NCI-H2081 (cell line): ENCODE measurements at places on chromosomes 16 and 17.

DNA sequence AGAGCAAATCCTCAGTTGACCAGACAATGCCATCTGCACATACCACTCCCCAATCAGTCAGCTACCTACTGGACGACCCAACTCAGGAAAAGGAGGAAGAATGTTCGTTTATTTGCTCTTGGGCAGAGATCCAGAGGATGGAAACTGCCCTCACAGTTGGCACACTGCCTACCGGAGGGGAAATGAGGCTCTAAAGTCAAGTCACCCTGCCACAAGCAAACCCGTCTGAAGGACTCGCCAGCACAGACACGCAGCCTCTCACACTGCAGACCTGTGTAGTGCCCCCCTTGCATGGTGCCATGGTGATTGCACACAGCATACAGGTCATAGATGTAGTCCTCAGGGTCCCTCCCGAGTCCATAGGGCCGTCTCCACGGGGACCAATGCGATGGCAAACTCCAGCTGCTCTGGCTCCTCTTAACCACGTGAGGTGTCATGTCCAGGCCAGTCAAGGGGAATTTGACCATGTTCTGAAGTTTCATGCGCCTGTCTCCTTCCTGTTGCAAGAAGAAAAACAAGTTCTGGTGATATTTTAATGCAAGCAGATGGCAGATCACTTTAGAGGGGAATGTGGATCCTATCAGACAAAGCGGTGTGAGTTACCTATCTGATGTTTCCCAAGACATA lies 69.5 kb downstream of the USP31 start:
- peak; percentile 47 for DNase-seq

DNA sequence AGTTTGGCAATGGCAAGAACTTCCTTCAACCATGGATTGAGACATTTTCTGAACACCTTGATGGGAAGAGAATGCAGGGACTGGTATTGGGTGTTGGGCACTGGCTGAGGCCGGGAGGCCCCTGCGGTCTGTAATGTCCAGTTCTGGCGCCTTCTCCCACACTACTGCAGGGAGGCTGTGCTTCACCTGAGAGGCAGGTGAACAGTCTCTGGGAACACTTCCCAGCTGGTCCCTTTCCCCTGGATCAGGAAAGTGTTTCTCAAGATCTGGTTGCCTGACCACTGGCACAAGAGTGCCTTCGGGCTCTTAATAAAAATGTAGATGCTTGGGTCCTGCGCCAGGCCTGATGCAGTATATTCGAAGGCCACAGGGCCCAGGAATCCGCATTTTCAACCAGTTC lies 28.5 kb upstream of the NAT9 start:
- DNase-seq = no peak

DNA sequence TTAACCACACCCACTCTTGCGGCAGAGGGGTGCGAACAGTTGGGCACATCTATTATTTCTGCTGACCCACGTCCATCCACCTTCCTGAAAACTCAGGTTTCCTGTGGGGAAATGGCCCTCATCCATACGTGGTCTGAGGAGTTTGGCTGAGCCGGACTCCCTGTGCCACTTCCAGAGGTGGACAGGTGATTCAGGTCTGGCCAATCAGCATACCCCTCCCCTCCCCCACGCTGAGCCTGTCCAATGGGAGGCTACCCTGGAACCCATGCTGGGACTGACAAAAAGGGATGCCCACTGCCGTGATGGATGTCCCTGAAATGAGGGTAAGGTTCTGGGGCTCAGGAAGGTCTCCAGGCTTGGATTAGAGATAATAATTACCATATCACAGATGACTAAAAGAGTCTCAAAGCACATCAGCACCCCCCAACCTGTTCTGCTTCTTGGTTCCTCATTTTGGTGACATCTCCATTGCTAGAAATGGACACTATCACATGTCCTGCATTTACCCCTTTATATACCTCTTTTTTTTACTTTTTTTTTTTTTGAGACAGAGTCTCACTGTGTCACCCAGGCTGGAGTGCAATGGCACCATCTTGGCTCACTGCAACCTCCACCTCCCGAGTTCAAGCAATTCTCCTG lies 5.3 kb upstream of the MAPK7 start:
- no peak for DNase-seq

DNA sequence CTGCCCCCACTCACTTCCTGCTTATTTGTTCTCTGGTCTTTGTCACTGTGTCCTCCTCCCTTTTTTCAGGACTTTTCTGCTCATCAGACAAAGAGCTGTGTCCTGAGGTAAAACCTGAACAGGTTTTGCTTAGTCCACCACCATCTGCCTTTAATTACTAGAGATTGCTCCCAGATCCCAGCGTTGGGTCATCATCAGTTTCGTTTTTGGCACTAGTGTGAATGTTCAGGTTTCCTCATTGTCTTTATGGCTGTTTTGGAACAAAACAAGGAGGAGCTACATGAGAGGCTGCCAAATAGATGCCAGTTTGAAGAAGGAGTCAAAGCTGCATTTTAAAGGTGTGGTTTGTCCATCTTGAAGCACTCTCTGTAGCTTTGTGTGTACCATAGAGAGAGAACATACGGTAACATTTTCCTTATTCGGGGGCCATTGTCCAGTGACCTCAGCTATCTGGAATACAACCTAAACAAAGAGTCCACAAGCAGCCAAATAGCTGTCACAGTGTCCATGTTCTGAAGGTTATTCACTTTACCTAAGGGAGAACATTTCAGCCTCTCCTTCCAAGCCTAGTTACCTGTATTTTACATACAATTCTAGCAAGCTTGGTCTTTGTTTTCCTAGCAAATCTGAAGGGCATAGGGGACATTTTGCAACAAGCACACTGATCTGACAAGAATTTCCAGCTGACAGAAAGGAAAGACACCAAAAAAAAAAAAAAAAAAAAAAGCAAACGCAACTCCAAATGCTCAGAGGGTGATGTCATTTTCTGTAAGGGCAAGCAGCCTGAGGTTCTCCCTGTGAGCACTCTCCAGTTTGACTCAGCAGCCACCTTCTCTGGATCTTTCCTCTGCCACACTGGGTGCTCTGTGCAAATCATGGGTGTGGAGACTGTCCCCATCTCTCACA lies 196.1 kb downstream of the NTN1 start:
- no peak for DNase-seq

- no peak for DNase-seq
Observed at GRCh38 chr16:72975809-72976437, 72.0 kb downstream of the ZFHX3 start.

DNA sequence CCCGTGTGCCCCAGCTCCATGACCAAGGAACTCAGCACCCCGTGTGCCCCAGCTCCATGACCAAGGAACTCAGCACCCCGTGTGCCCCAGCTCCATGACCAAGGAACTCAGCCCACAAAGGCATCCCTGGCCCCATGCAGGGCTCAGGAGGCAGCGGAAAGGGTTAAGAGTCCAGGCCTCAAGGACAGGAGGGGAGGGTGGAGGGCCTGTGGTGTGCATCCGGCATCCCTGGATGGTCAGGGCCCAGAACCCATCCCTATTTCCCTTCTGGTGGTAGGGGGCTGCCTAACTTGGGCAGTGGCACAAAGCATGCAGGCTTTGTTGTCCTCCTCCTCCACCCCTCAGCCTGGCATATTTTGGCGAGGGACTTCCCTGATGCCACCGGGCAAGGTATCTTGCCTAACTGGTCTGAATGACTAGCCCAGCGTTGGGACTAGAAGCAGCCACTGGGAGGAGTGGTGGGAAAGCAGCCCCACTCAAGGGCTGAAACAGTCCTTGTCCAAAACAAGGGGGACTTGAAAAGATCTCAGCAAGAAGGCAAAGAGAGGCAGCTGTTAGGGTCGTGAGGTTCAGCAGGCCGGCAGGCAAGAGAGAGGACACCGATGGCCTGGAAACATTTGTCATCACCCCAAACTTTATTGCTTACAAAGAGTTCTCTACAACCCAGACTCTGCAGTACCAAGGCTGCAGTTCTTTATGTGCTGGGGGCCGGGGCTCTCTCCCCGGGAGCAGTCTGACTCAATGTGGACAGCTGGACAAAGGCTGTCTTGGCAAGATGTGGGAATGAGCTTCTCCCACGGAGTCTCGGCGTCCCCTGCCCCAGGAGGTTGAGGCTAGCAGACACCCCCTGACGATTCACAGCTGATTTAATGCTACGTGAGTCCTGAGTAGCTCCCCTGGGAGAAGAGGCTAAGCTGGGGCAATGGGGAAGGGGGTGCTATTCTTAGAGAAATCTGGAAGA lies 902 bp upstream of the SPATA32 start:
- DNase-seq = no peak

DNA sequence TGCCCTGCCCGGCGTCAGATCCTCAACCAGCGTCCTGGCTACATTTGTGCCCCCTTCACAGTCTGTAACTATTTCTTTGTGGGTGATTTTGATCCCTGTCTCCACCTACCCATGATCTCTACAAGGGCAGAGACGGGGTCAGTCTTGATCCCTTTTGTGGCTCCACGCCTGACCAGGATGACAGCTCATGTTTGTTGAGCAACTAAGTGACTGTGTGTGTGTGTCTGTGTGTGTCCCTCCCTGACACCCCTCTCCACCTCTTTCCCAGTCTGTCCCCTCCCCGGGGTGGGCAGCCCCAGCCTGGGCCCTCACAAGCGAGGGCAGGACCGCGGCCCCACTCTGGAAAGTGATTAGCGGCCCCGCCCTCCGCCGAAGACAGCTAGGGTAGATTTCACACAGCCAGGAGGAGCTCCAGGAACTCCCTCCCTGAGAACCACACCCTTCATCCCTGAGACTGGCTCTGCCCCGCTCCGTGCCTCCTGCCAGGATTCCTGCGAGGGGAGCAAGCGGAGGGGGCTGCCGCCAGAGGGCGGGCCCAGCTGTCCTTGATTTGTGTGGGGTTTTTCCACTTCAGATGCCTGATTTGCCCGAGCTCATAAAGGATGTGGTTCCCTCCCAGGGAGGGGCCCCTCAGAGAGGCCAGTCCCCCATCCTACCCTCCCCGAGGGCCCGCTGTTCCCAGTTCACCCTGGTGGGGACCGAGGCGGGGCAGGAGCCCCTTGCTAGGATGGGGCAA lies 5.3 kb upstream of the HS3ST6 start:
- no peak for DNase-seq

- DNase-seq = no peak
Observed at GRCh38 chr17:11823862-11824261, 173.4 kb downstream of the ZNF18 start.

DNA sequence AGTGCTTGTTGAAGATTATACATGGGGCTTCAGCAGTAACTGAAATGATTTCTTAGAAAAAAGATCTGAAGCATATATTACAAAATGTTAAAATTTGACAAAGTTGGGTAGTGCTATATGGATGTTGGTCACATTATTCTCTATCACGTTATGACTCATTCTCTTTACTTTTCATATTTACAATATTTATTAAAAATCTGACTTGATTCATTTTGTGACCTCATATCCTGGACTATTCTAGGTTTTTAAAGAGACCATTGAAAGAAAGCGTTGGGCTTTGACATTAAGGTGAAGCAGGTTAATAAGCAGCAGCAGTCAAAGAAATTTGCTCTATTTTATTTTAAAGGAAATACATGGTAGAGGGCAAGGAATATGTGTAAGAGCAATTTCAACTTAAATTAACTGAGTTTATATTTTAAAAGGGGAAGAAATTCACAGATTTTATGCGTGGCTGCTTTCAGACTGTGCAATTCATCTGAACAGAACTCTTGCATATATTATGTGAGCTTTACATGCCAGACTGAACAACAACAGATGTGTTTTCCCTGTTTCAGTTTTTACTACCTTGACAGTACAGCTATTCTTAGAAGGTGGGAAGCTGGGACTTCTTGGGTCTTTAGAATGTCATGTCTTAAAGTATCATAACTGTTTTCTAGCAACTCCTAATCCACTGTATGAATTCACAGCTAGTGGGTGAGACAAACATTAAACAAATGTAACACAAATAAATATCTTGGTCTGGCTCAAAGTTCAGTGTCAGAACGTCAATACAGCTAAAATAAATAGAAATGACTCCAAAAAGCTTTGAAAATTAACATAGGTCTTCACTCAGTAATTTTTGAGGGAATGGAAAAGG lies 10.4 kb upstream of the FAM20A start:
- DNase-seq = no peak

- DNase-seq = no peak
Observed at GRCh38 chr16:22366889-22367288, 7.5 kb downstream of the CDR2 start.

- DNase-seq = no peak
Observed at GRCh38 chr16:17235147-17235815, 235.5 kb downstream of the XYLT1 start.

- peak; percentile 26 for DNase-seq
Observed at GRCh38 chr16:10744370-10745030, 858 bp downstream of the NUBP1 start.

DNA sequence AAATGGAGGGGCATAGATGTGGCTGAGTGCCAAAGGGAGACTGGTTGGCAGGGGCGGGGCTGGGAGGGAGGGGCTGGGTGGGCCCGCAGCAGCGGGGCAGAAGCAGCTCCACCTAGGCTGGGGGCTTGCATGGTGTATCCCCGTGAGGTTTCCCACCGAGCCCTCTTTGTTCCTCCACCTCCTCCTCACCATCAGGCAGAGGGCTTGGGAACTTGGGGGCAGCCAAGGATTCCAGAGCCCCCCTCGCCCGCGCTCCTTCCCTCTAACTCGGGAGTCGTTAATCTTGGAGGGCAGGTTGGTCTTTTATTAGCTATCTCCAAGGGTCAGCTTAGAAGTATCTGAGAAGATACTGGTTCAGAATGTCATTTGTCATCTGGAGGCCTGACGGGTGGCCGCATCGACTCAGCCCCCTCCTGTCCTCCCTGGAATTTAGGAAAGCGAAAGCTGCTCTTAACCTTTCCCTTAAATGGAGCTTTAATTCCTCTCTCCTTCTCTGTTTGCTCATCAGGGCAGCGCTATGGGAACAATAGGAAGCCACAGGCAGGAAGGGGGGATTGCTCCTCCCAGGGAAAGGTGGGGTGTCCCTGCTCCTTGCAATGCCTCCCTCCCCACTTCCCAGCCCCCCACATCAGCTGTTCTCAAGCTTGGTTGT lies 274.3 kb upstream of the XYLT1 start:
- DNase-seq = no peak

GRCh38 chr17:70206361-70207010 lies 37.2 kb downstream of the KCNJ2 start:
- DNase-seq = no peak

DNA sequence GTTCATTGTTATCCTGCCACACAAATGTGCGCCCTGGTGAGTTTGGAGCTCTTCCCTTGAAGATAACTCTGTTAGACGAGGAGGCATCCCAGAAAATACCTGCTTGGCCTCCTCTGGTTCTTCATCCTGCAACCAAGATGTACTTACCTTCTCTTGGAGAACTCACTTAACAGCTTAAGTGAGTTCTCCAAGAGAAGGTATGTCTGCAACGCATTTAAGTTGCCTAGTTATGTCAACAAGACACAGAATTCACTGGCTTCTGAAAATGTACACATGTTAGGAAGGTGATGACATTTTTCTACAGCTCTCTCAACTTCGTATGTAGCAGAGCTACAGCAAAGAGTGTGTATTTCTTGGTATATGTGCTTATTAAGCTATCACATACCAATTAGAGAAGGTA lies 78.6 kb upstream of the NOG start:
- no peak for DNase-seq
